ENCODE measurements at places on chromosomes 2 and 18.

GRCh38 chr2:164677733-164678132 lies 56.5 kb upstream of the GRB14 start:
- no peak for DNase-seq

- no peak for DNase-seq
Measured at GRCh38 chr2:106053116-106053515, 141.0 kb downstream of the UXS1 start.

DNA sequence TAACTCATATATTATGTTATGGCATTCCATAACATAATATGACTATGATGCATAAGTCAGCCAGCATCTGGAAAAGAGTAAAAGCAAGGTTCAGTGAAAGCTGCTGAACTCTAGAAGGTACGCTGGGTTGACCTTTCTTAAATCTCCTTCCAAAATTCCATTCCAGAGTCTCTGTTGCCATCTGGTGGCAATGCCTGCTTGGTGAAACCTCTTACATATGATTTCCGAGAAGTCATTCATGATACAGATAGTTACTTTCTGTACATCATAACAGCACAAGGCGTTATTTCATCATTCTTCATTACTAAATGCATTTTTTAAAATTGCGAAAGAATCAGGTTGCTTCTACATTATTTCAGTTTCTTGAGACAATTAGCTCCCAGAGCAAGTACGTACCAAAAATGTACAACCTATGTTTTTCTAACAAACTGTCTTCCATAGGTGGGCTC lies 7.0 kb upstream of the EPG5 start:
- no peak for DNase-seq

DNA sequence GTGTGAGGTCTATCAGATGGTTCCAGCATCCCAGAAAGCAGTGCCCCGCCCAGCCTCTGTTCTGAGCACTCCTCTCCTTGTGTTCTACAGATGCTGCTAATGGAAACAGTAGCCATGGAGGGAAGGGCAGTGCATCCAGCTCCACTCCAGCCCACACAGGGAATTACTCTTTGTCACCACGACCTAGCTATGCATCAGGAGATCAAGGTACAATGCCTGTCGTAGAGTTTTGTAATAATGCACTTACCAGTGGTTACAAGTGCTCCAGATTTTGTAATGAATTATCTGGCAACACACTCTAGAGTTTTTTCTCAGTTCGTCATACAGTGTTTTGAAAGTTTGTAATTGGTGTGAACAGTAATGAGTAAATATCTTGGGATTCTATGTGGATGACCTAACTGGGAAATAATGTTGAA lies 161.1 kb downstream of the ESCO1 start:
- DNase-seq = no peak

DNA sequence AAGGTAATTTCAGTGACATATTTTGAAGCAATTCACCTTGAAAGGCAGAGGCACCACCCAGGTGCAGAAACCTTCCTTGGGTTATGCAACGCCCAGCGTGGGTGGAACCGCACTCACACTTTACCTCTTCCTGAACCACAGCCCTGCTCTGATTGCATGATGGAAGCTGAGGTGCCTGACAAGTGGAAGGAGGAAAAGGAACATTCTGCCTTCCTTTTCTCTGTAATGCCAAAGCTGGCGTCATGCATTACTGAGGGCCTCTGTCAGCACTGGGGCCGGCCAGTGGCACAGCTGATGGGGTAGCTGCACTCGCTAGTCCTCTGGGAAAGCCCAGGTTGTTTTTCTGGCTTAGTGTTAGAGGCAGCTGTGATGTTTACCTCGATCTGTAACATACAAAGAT lies 266.5 kb downstream of the NEDD4L start:
- peak; percentile 27 for DNase-seq

DNA sequence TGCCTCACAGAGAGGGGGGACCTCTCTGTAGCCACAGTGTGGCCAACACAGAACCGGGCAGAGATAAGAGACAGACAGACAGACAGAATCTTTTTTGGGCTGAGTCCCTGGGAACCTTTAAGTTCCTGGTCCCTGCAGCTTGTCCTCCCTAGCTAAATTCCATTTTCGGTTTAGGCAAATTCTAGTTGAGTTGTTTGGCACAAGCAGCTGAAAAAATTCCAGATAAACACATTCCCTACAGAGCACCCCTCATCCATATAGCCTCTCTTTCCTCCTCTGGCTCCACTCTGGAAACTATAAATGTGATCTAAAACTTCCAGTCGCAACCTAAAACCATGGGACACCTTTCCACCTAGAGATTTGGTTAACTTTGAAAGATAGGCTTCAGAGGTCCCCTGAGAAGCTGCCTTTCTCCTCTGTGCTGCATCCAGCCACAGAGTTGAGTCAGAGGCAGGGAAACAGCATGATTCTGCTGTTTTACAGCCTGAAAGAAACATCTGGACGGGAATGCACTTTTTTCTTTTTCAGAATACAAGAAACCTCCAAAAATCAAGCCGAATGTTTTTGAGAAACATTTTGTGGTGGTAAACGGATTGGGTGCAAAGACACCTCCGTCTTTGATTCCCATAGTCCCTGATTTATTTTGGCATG lies 30.9 kb downstream of the SLC4A3 start:
- no peak for DNase-seq

DNA sequence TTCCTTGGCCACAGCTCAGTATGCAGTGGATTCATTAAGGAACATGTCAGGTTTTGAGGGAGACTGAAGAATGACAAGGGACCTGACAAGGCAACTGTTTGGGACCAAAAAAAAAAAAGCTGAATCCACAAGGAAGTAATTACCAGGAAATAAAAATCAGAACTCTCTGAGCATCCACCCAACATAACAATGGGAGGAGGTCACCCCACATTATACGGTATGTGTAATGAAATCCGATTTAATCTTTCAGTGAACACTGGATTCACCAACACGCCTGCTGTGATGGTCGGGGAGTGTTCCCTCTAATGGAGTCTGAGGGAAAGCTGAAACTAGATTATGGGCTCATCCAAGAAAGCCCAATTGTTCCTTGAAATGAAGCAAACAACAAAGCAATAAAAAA lies 329.3 kb downstream of the ETAA1 start:
- DNase-seq = no peak

DNA sequence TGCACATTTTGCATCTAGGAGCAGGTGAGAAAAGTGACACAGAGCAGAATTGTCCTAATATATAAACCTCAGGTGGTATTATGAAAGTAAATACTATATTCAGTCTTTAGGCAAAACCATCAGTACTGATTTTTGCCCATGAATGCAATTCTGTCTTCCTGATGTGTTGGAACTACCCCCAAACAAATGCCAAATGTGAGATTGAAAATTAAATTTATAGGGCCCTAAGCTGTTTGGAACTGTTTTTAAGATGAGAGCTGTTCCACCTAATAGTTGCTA lies 115.2 kb downstream of the SH3RF3 start:
- no peak for DNase-seq

DNA sequence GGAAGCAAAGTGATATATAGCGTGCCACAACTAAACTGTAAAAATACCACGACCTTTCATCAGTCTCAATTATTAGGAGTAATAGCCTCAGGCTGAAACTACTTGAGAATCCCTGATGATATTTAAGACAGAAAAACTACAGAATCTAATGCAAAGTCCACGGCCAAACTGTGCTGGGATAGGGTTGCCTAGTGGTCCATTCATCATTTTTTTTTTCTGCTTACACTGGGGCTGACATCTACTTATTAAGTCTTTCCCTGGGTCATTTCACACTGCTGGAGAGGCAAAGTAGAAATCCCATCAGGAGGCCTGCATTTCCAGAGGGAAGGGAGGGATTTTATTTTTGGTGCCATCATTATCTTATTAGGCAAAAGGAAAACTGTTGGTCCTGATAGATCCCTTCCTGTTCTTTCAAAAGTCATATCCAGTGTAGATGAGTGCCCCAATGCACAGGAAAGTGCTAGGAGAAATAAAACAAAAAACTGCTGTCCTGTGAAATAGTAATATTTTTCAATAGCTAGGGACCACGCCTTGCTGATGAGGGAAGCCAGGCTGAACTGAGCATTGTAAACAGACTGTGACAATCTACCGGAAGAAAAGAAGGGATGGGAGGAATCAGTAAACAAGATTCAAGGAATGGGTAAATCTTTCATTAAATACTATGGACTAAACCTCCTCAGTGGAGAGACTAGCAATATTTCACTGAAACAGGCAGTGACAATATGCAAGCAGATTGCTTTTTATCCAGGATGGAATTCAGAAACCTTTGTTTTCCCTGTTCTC lies 644.3 kb downstream of the IRS1 start:
- no peak for DNase-seq

DNA sequence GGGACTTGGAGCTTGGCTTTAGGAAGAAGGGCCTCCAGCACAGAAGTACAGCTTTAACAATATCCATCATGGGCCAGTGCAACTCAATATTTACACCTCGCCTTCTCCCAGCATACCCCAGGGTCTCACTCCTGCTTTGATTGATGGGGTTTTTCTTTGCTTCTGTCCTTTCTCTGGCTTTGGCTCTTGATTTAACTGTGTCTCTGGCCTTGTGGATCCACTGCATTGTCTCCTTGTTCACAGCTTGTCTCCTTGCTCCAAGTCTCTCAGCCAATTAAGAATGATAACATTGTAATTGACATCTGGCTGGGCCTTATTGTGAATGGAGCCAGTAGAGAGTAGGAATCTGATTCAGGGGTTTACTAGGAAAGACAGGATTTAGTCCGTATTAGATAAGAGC lies 1019.5 kb downstream of the TMEM182 start:
- DNase-seq = no peak

DNA sequence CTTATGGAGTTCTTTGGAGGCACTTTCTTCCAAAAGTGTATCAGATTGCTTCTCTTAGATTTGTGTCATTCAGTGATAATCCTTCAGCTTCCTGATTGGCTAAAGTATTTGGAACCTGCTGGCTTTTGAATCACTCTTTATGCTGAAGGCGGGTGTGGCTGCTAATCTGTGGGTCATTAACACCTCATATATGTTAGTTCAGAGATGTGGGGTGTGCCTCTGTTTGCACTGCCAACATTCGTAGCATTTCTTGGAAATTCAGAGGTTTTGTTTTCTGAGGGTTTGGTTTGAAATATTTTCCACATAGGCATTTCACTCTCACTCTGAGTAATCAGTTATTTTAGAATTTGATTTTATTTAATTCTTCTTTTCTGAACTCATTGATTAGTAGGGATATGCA lies 1604.4 kb upstream of the ACVR2A start:
- DNase-seq = no peak

GRCh38 chr2:120108749-120109148 lies 95.9 kb downstream of the EPB41L5 start:
- DNase-seq = no peak

DNA sequence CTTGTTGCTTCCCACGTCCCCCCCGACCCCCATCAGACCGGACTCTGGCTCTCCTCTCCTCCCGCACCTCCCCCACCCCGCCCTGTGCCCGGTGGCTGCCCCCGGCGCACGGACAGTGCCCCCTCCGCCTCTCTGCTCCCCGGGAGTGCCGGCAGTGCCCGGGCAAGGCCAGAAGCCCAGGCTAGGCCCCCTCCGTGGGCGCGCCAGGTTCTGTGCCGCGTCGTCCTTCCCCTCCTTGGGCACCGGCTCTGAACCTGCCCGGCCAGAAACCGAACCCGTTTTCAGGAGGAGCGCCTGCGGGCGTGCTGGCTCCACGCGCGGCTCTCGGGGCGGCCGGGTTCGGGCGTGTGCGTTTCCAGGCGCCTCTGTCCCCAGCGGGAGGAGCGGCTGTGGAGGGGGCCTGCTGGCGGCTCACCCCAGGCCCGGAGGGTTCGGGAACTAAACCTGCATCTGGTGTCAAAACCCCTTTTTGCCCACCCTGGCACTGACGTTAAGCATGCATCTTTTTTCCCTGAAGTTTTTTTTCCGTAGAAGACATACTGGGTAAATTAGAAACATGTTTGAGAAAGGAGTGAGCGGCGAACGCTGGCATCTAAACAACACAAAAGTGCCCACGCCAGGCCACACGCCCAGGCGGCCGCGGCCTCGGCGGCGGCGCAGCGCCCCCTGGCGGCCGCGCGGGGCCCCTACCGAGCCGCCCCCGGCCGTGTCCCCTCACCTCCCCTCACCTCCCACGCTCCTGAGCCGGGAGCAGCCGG lies 123.9 kb upstream of the SLC1A4 start:
- peak; percentile 46 for DNase-seq

DNA sequence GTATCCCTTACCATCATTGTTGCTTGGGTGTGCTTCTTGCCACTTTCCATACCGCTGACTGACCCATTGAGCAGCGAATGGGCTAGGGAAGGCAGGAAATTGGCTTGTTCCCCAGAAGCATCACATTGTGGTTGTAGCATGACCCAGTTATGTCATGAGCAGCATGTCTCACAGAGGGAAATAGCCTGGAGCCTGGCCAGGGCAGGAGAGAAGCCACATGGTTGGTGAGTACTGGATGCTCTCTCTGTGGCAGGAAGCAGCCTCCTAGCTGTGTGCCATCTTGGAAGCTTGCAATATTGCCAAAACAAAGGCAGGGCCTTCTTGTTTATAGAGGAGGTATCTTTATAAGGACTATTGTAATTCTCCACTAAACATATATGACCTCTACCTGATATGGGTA lies 482.6 kb downstream of the PIK3C3 start:
- no peak for DNase-seq

DNA sequence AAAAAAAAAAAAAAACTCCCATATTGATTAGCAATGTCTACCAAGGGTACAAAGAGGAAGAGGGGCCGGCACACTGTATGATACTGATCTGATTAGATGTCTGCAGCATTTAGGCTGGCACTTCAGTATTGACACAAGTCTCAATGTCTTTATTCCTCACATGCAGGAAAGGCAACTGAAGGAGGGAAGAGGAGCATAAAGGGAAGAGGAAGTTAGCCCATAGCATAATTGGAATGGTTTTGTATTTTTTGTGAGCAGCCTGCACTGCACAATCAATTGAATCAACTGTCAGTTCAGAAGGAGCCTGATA lies 79.0 kb downstream of the DNER start:
- no peak for DNase-seq

DNA sequence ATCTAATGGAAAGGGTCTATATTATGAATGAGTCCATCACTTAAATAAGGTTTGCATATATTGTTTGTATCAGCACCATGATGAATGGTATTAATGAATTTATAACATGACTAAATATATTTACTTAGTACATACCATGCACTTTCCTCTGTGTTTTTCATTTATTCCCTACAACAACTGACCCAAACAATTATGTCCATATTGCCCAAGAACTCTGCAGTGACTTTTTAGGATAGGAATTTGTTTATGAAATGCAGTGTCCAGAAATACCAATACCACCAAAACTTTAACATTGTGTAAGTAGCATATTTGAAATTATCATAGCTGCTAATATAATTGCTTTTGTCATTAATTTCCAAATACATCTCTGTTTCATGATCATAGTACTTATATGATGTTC lies 119.7 kb downstream of the WDR7 start:
- no peak for DNase-seq

- no peak for DNase-seq
Measured at GRCh38 chr18:44946529-44947113, 265.9 kb downstream of the SETBP1 start.

DNA sequence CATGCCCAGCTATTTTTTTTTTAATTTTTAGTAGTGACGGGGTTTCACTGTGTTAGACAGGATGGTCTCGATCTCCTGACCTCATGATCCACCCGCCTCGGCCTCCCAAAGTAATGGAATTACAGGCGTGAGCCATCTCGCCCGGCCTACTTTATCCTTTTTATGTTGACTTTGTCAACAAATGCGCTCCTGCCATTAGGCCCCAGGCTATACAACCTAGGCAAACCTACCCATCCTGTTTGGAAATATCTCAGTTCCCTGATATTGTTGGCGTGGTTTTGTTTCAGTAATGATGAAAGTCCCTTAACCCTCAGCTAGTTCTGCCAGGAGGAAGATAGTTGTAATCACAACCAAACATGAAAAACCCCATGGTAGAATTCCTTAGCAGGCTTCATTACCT lies 249.4 kb upstream of the SOX11 start:
- no peak for DNase-seq
